ENCODE measurements at places on chromosomes 6 and 20.

GRCh38 chr6:166989427-166990032 lies 9.7 kb upstream of the CEP43 start:
- DNase-seq = no peak

DNA sequence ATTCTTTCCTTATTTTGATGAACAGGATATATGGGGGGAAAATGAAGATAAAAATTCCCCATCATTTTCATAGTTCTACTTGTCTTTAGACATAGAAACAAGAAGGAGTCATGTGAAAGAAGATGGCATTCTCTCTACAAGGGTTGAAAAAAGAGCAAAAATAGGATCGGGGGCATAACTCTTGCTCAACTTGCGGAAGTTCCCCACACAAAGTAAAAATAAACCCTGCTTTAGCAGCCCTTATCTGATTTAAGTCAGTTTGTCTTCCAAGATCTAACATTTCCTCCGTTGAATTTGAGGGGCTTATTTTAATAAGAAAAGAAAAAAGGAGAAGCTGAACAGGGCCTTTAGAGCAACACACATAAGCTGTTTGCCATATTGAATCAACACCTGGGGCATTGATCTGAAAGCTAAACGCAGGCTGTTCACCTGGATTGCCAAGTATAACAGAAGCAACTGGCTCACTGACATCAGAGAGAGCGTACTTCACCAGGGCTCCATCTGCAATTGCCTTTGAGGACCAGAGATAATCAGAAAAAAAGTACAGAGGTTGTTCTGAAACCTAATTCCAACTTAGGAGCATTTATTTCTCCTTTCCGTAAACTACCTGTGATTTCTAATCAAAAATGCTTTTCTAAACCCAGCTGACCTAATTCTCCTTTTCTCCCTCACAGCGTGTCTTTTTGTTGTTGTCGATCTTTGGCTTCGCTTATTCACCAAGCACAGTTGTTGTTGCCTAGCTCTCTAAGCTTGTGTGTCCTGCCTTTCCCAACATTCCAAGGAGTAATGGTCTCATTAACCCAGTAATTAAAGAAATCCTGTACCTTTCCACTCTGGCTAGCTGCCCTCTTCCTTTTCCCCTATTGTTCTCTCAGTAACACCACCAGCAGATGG lies 568.0 kb downstream of the KIF16B start:
- DNase-seq = no peak

- no peak for DNase-seq
These were observed 994.6 kb upstream of the ADGRB3 start for GRCh38 chr6:67640484-67640883.

DNA sequence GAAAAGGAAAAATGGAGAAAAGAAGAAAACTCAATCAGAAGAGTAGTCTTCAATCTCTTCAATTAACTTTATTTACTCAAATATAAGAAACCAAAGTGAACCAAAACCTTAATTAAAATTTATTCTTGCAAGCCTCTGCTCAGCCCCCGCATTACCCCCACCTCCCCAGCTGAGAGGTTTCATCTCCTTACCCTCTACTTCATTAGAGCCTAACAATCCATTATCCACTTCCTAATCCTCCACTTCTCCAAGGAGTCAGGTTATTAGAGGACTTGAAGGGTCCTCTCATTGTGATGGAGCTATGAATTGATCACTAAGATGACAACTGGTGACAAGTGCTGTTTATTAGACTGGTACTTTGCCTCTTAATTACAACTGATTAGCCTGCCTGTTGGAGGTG lies 956.5 kb downstream of the TFAP2A start:
- no peak for DNase-seq

DNA sequence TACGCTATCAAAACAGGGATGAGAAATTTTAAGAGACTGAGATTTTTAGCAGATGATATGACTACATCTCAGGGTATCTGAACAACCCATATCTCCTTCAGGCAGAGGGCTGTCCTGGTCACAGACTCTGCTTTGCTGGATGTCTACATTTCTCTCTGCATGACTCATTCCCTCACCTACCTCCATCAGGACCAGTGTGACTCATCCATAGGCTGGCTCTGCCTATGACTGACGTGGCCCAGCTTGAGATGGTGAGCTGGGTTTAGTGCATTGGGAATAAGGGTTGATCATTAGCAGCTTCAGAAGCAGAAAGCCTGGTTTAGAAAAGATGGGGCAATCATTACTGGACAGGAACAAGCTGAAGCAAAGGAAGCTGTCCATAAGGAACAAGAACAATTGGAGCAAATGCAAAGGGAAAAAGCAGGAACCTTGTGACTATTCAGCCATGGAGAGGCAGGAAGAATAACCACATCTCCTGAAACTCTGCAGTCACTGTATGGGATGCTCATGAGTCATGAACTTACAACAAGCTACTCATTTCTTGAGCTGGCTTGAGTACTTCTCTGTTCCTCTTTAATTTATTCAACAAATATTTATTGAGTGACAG lies 86.4 kb upstream of the CBLN4 start:
- DNase-seq = no peak

DNA sequence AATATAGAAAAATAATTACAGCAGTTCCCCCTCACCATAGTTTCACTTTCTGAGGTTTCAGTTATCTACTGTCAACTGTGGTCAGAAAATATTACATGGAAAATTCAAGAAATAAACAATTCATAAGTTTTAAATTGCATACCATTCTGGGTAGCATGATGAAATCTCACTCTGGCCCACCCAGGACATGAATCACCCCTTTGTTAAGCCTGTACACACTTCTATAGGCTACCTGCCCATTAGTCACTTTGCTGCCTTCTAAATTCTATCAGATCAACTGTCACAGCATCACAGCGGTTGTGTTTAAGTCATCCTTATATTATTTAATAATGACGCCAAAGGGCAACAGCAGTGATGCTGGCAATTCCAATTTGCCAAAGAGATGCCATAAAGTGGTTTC lies 140.3 kb upstream of the RUNX2 start:
- no peak for DNase-seq

Data from stimulated activated CD8-positive, alpha-beta memory T cell treated with anti-CD3 and anti-CD28 coated beads, Interleukin-4, amount 100 ng/mL, for 1 hour (primary cell).